ENCODE measurements at places on chromosomes 1 and 21.

DNA sequence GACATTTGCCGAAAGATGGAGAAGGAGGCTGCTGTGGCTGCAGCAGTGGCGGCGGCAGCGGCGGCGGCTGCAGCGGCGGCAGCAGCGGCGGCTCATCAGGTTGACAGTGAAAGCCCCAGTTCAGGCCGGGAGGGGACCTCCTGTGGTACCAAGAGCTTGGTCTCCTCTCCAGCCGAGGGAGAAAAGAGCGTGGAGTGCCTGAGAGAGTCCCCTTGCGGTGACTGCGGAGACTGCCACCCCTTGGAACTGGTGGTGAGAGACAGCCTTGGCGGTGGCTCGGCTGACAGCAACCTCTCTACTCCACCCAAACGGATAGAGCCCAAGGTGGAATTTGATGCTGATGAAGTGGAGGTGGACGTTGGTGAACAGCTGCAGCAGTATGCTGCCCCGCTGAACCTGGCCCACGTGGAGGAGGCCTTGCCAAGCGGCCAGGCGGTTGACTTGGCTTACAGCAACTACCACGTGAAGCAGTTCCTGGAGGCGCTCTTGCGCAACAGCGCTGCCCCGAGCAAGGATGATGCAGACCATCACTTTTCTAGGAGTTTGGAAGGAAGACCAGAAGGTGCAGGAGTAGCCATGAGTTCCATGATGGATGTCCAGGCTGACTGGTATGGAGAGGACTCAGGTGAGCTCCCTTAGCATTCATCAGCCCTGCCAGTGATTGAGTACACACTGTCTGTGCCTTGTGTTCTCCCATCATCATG is 6.3 kb downstream of the ZBTB8B start:
- no peak for DNase-seq

- no peak for DNase-seq
Measured at GRCh38 chr1:199937661-199938060, 89.8 kb upstream of the NR5A2 start.

DNA sequence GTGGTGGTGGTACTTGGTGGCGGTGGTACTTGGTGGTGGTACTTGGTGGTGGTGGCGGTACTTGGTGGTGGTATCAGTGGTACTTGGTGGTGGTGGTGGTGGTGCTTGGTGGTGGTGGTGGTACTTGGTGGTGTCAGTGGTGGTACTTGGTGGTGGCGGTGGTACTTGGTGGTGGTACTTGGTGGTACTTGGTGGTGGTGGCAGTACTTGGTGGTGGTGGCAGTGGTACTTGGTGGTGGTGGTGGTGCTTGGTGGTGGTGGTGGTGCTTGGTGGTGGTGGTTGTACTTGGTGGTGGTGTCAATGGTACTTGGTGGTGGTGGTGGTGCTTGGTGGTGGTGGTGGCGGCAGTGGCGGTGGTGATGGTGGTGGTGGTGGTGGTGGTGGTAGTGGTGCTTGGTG is 20.2 kb downstream of the COQ8A start:
- DNase-seq: no peak

DNA sequence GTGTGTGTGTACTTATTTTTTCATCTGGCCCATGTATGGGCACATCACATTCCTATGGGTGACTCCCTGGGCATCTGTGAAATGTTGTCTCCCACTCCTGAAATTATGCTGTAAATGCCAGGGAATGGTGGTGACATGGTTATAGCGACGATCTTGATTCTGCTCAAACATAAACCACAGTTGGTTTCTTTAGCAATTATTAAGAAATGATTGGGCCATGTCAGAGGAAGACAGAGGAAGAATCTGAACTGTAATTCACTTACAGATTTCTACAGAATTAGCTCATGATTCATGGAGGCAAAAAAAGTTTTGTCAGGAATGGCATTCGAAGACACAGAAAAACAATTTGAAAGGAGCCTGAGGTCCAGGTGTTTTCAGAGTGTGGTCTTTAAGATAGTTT is 25.8 kb upstream of the KCNE1 start:
- no peak for DNase-seq

DNA sequence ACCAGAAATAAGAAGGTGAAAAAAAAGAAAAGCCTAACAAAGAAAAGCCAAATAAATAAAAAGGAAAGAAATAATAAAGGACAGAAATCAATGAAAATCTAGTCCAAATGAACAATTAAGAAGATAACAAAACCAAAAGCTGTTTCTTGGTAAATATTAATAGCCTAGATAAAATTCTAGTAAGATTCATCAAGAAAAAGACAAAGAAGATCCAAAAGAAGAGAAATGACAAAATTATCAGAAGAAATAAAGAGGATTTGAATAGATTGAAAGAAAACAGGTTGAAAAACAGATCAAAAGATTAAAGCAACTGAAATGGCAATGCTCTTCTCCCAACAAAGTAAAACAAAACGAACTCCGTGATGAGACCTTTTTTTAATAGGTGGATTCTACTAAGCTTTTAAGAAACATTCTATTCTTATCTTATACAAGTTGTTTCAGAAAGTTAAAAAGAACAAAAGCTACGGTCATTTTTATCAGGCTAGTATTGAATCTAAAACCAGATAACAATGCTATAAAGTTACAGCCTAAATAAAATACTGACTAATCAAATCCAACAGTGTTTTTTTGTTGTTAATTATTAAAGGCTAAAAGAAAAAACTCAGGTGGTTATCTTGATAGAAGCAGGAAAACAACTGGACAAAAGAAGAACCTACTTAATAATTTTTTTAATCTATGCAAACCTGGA is 50.9 kb downstream of the ENAH start:
- DNase-seq: no peak

- DNase-seq: no peak
Measured at GRCh38 chr1:233907151-233907550, 2.7 kb downstream of the SLC35F3 start.

DNA sequence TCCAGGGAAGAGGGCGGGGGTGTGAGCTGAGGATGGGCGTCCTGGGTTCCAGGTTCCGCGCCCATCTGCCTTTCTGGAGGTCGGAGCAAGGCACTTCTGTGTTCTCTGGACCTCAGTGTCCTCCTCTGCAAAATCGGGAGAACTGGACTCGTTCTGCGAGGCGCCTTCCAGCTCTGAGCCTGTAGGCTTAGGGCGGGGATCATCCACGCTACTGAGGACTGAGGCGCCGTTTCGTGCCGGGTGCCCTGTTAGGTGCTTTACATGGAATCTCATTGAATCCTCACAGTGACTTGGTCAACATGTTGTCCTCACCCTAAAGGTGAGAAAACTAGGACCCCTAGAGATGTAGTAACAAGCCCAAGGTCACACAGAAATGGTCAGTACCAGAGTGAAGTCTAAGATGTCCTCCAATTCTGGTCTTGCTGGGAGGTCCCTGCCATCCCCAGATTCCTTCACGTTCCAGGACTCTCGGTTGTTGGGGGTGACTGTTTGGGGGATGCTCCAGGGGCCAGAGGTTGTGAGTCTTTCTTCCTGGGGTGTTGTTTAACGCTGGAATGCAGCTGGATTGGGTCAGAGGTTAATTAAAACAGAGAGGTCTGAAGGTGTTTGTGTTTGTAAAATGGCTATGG is 677 bp downstream of the PRKAA2 start:
- no peak for DNase-seq

DNA sequence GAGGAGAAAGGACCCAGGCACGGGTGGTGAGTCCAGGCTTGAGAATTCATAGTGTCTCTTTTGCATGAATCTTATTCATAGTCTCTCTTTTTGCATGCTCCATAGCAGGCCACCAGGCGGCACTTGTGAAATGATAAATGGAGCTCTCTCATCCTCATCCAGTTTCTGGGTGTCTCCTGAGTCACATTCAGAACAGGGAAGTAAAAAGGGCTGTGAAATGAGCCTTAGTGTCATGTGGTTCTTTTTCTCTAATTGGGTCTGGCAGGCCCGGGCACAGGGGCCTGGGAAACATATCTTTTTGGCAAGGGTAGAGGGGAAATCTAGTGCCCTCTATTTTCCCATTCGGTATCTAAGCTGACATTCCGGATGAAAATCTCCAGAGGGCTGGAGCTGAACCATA is 19.1 kb upstream of the NCF2 start:
- no peak for DNase-seq

DNA sequence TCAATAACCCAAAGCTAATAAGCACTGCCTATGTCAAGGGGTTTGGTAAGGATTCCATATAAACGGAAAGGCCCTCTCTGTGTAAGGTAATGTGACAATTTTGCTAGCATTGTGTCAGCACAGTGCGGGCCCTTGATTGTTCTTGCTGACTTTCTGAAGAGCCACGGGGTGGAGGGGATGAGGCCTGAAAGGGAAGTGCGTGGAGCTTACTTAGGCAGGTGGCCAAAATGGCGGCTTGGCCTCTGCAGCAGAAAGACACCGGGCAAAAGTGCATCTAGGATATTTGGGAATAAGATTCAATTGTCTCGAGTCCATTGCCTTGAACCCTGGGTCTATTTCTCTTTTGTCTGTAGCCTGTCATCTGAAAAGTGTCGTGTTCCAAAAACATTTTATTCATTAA is 114.3 kb downstream of the TGFB2 start:
- DNase-seq: no peak

DNA sequence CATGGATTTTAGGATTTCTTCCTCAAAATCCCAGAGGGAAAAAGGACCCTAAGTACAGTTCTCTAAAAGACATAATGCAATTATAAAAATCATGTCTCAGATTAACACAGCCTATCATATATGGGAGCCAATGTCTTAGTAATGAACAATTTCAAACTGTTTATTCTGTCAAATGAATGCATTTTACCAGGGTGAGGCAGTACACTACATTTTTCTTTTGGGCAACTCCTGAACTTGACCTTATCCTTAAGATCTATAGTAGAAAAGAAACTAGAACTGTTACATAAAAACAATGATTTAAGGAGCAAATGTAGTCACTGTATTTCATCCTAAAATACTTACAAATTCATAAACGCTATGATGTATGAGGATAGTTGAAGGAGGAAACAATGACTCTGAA is 226.3 kb upstream of the B3GALT2 start:
- DNase-seq: no peak

GRCh38 chr1:69587391-69587790 is 19.7 kb downstream of the LRRC7 start:
- DNase-seq: no peak

DNA sequence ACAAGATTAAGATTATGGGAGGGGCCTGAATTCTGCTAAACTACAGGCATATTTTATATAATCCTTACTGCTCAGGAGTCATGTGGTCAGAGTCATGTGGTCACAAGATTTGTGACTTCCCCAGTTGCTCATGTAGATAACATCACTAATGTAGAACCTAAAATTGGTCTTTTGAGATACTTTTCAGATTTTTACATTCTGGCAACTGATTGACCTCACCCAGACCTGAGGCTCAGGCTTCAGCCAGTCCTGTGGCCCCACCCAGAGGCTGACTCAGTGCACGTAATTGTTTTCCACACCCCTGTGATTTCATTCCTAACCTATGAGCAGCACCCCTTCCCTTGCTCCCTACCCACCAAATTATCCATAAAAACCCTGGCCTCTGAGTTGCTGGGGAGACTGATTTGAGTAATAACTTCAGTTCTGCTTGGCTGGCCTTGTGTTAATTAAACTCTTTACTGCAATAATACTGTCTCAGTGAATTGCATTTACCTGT is 41.7 kb upstream of the ZNF326 start:
- DNase-seq: peak; percentile 43

- no peak for DNase-seq
Measured at GRCh38 chr1:24911651-24912155, 18.4 kb downstream of the RUNX3 start.

- no peak for DNase-seq
Measured at GRCh38 chr1:42477775-42478174, 14.7 kb downstream of the CCDC30 start.

GRCh38 chr1:118290571-118290970 is 105.5 kb upstream of the SPAG17 start:
- DNase-seq: no peak

DNA sequence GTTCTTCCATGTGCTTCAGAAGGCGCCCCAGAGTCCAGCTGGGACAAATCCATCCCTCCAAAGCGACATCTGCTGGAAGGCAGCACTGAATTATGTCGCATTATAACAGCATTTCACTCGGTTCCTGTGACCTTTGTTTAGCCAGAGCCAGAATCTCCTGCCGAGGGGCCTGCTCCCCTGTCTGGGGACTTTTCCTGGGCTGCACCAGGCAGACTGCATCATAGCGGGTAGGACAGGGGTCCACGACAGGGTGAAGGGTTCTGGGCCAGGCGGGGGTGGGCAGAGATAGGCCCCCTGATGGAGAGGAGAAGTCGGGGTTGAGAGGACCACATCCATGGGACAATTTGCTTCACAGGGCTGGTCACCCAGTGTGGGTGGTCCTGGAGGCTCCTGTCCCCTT is 276.9 kb downstream of the MATN1 start:
- DNase-seq: no peak

DNA sequence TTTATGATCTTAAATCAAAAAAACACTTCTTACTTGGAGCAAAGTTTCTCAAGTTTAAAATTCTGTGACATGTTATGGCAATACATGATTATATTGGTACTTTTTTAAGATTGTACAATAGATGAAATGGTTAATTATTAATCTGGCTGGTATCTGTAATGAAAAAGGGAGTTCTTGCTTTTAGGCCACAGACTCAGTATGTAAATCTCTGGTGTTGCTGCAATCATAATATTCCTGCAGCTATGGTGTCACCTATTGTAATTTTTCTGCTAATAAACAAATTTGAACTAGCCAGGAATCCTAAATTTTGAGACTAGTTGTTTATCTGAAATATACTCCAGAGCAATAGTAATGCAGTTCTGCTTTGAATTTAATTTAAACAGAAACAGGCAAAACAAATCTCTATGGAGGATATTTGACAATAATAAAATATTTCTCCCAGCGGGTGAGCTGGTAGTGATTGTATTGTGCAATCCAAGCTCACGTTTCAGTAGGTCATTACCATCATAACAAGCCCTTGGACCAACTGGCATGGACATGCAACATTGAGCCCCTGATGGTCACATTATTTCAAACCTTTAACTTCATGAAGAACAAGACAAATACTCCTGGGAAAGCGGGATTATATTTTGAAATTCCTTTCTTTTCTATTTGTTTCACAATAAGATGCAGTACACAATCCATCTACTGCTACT is 77.2 kb upstream of the USH2A start:
- DNase-seq: peak; percentile 14

GRCh38 chr1:55775007-55775406 is 559.8 kb upstream of the USP24 start:
- peak; percentile 67 for DNase-seq

GRCh38 chr1:107750364-107750959 is 214.5 kb downstream of the VAV3 start:
- DNase-seq: peak; percentile 66

GRCh38 chr1:38138498-38139233 is 92.1 kb upstream of the POU3F1 start:
- DNase-seq: peak; percentile 92

DNA sequence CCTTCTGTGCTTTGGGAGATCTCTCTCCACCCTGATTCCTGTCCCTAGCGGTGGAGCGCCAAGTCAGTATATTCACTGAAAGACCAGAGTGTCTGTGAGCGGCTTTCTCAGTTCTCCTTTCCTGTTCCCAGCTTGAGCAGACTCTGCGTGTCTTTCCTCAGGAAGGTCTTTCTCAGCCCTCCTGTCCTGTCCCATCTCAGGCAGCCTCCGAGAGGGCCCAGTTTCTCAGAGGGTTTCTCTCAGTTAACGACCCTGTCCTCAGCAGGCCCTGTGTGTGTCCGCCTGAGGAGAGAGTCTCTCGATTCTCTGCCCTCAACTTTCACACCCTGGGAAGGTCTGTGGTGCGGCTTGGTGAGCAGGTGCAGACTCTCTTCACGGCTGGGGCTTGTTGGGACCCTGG is 34.0 kb upstream of the CHIT1 start:
- DNase-seq: no peak

All from fibroblast of the conjunctiva (primary cell).